Activated CD8-positive, alpha-beta memory T cell treated with anti-CD3 and anti-CD28 coated beads, Interleukin-2, amount 10 ng/mL, durations not matched to agents 7 days and 5 days (primary cell): ENCODE measurements at places on chromosomes 4 and X. TPM values are rescaled to one million over a fixed set of nuclear protein-coding genes. Genes with fewer than 3 reads are reported as not detected.

DNA sequence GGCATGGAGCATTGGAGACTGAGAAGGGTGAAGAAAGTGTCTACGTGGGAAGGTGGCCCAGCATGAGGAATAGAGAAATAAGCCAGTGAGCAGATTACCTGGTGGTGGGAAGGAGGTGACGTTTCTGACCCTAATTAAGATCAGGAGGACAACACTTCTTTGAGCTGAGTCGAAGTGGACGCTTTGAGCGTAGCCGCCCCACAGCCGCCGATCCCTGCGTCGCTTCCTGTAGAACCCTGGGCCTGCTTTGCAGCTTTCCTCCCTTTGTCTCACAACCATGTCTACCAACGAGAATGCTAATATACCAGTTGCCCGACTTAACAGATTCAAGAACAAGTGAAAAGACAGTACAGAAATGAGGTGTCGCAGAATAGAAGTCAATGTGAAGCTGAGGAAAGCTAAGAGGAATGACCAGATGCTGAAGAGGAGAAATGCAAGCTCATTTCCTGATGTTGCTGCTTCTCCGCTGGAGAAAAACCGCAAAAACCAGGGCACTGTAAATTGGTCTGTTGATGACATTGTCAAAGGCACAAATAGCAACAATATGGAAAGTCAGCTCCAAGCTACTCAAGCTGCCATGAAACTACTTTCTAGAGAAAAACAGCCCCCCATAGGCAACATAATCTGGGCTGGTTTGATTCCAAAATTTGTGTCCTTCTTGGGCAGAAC, 6.4 kb upstream of the ANTXR2 start:
- peaks cover 48% of the 10 kb centered on the region for H3K4me1 ChIP-seq
- no peak overlapping the region for H3K27ac ChIP-seq
- H3K27me3 ChIP-seq, result peaks cover 6% of the 10 kb centered on the region
- H3K4me3 ChIP-seq, result no peak overlapping the region
- no peak for DNase-seq
- peaks cover 30% of the 10 kb centered on the region for H3K36me3 ChIP-seq

- H3K27ac ChIP-seq, result no peak overlapping the region
- no peaks in the 10 kb centered on the region for H3K36me3 ChIP-seq
- no peaks in the 10 kb centered on the region for H3K27me3 ChIP-seq
- H3K4me3 ChIP-seq, result no peak overlapping the region
These were observed 293.6 kb upstream of the NDST3 start for GRCh38 chr4:117740736-117741135.

GRCh38 chr4:2535376-2536192, 863 bp upstream of the FAM193A start:
- H3K27me3 ChIP-seq, result no peaks in the 10 kb centered on the region
- peak; percentile 73 for DNase-seq
- peaks cover 19% of the 10 kb centered on the region for H3K4me1 ChIP-seq
- H3K4me3 ChIP-seq, result peak overlapping the region; percentile 81
- peaks cover 5% of the 10 kb centered on the region for H3K36me3 ChIP-seq

DNA sequence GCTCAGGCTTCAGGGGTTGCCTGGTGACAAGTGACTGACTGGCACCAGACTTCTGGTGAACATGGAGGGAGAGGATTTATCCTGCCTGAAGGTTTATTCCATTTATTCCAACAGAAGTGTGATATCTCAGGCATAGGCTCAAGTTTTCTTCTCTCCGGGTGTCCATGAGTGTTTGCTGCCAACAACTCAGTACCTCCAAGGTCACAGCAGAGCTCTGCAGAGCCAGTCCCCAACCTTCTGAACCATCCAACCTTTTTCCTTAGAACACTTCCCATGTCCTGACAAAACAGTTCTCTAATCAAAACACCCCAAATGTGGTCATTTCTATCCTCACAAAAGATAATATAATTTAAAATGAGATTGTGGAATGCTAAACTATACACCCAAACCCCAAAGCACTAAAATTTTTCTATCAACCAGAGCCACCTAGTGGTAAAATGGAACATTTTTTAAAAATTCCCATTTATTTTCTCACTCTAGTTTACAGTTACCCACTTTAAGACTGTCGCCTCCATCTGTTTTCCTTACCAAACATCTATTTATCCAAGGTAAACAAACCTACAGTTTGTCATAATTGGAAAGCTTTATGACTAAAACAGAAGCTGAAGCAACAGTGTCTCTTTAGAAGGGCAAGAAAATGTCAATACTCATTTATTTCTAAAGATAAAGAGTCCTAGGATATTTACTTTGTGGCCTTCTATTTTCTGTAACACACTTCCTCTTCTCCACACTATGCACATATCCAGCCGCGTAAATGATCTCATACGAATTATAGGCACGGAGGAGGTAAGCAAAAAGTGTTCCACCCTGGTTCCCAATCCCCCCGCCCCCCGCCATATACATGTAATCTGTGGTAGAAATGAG, 39.5 kb downstream of the TMEM154 start:
- H3K27me3 ChIP-seq, result no peaks in the 10 kb centered on the region
- H3K4me1 ChIP-seq, result peaks cover 29% of the 10 kb centered on the region
- no peak for DNase-seq
- no peak overlapping the region for H3K27ac ChIP-seq
- H3K4me3 ChIP-seq, result no peak overlapping the region

DNA sequence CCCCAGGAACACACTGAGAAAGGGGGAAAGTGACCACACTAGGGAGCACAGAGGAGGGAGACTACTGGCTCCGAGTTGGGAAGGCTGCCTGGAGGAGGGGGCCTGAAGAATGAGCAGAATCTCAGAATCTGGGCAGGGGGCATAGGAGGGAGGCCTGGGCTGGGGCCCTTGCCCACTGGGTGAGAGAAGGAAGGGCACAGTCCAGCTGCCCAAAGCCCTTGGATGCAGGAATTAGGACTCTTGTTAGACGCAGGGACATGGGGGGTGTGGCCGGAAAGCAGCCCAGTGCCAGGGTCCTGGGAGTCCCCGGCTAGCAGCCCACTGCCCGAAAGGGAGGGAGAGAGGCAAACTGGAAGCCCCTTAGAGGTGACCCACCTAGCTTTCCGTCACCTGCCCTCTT, 1.9 kb upstream of the DUSP9 start:
- peaks cover 7% of the 10 kb centered on the region for H3K4me1 ChIP-seq
- no peak overlapping the region for H3K4me3 ChIP-seq
- H3K27me3 ChIP-seq, result peaks cover 51% of the 10 kb centered on the region
- H3K27ac ChIP-seq, result no peak overlapping the region
- no peak for DNase-seq
- H3K36me3 ChIP-seq, result no peaks in the 10 kb centered on the region

DNA sequence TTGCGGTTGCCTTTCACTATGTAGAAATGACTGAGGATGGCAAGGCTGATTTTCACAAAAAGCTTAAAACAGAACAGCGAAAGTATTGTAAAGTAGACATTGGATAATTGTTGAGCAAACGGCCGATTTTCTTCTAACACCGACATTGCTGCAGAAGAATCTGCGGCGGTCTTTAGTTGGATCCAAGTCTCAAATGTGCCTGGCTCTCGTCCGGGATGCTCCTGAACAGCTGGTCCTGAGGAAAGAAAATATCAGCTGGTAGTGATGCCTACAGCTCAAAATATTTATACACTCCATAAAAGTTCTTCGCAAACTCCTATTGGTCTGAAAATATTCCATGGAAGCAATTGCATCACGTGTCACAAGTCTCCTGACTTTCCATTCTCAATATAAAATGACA, at the start of gene ASB5:
TSS of gene ASB5 (minus strand) at position 260 of the 400 bp plus-strand sequence. CDS start at position 146, 114 bp downstream.
- H3K27me3 ChIP-seq, result peaks cover 7% of the 10 kb centered on the region
- DNase-seq, result no peak
- H3K27ac ChIP-seq, result no peak within 1 kb of the TSS
- no peaks in the 10 kb centered on the region for H3K4me1 ChIP-seq
- no peaks in the 10 kb centered on the region for H3K36me3 ChIP-seq
- H3K4me3 ChIP-seq, result no peak within 1 kb of the TSS

GRCh38 chr4:140901736-140902336, 145.7 kb upstream of the TBC1D9 start:
- no peak overlapping the region for H3K27ac ChIP-seq
- no peaks in the 10 kb centered on the region for H3K36me3 ChIP-seq
- DNase-seq, result no peak

DNA sequence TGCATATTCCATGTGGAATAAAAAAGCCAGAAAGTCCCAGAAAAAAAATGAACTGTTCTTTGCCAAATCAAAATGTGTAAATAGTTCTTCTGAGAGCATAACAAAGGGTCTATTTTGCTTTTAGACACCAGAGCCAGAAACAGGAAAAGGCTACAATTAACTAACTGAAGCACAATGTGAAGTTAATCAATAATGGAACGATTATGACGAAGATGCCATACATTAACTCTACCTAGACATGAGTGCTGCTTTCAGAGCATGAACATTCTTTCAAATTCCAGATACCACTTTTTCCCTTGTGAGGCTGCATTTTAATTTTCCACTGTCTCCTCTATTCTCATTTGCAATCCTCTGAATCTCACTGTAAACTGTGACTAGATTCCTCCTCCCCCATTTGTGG, 48.7 kb upstream of the PHOX2B start:
- no peak overlapping the region for H3K27ac ChIP-seq
- H3K36me3 ChIP-seq, result no peaks in the 10 kb centered on the region
- DNase-seq, result no peak
- H3K27me3 ChIP-seq, result peaks cover 17% of the 10 kb centered on the region

- H3K27me3 ChIP-seq, result no peaks in the 10 kb centered on the region
- H3K4me3 ChIP-seq, result no peak overlapping the region
- no peaks in the 10 kb centered on the region for H3K36me3 ChIP-seq
- no peaks in the 10 kb centered on the region for H3K4me1 ChIP-seq
- no peak for DNase-seq
- H3K27ac ChIP-seq, result no peak overlapping the region
These were observed 537.4 kb upstream of the PCDH7 start for GRCh38 chr4:30182786-30183185.

GRCh38 chr4:140609548-140610425, 41.0 kb upstream of the UCP1 start:
- H3K4me3 ChIP-seq, result no peak overlapping the region
- no peak overlapping the region for H3K27ac ChIP-seq
- DNase-seq, result no peak
- H3K36me3 ChIP-seq, result no peaks in the 10 kb centered on the region

DNA sequence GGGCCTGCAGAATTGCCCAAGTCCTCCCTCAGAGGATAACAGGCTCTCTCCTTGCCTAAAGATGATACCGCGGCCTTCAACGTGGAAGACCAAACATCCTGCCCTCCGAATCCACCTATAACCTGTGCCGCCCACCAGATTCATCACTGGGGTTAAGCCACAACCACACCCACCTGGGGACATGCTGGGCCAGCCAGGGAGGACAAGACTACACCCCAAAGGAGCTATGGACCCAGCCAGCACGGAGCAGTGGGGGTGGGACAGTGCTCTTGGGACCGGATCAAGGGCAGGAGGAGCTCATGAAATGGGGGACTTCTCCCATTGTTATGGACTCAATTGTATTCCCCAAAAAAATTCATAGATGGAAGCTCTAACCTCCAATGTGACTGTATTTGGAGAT, 6.8 kb upstream of the MAN2B2 start:
- peaks cover 37% of the 10 kb centered on the region for H3K27me3 ChIP-seq
- H3K4me1 ChIP-seq, result no peaks in the 10 kb centered on the region
- no peak overlapping the region for H3K4me3 ChIP-seq
- no peak overlapping the region for H3K27ac ChIP-seq

DNA sequence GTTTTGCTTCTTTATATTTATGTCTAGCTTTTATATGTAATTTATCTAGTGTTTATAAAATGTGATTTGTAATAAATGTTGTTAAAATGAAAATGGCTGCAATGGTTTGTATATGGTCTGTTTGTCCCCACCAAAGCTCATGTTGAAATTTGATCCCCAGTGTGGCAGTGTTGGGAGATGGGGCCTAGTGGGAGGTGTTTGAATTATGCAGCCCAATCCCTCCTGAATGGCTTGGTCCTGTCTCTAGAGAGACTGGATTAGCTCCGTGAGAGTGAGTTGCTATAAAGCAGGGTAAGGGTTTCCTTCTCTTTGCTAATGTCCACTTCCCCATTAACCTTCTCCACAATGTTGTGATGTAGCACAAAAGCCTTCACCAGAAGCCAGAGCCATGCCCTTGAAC, 30.0 kb upstream of the JADE3 start:
- peaks cover 4% of the 10 kb centered on the region for H3K4me1 ChIP-seq

DNA sequence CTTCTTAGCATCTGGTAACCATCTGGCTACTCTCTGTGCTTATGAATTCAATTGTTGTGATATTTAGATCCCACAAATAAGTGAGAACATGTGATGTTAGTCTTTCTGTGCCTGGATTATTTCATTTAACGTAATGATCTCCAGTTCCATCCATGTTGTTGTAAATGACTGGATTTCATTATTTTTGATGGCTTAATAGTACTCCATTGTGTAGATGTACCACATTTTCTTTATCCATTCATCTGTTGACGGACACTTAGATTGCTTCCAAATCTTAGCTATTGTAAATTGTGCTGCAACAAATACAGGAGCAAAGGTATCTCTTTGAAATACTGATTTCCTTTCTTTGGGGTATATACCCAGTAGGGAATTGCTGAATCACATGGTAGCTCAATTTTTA, 30.0 kb upstream of the TMEM47 start:
- H3K27ac ChIP-seq, result no peak overlapping the region
- H3K4me3 ChIP-seq, result no peak overlapping the region
- DNase-seq, result no peak
- H3K27me3 ChIP-seq, result no peaks in the 10 kb centered on the region

DNA sequence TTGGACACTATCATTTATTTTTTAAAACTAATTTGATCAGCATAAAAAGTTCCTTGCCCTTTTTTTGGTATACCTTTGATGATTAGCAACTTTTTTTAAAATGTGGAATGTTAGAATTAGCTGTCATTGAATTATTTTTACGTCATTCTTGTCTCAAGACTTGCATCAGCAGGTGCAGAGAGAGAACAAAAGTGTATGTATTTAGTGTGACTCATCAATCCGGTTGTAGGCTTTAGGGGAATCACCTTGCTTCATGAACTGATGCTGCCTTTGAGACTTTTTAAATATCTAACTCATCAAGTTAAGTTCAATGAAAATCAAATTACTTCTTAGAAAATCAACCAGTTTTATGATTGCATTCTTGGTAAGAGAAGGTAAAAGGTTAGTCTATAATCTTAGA, 125.1 kb downstream of the ARX start:
- no peaks in the 10 kb centered on the region for H3K27me3 ChIP-seq
- no peaks in the 10 kb centered on the region for H3K4me1 ChIP-seq
- no peak overlapping the region for H3K27ac ChIP-seq

DNA sequence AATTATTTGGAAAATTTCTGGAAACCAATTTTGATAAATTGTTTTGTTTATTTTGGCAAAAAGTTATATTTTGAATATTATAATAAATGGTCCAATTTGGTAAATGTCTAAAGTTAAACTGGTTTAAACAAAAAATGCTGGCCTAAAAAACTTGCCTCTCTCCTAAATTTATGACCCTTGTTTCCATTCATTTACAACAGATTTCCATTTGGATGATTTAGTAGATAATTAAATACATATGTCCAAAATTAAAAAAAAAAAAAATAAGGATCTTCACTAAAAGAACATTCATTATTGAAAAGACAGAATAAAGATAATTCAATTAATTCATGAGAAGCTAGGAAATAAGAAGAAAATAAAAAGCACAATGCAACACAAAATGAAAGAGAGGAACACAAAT, 449.5 kb downstream of the SPRY1 start:
- H3K4me3 ChIP-seq, result no peak overlapping the region
- no peak for DNase-seq
- H3K27ac ChIP-seq, result no peak overlapping the region
- H3K27me3 ChIP-seq, result peaks cover 7% of the 10 kb centered on the region

IQSEC2 gene
- total RNA-seq, result not detected

ADH7 gene
- not detected for total RNA-seq

PLXNB3 gene
- 0.50 TPM for total RNA-seq

MSX1 gene
- 0.12 TPM for total RNA-seq

CLDN34 gene
- not detected for total RNA-seq

TMEM144 gene
- not detected for total RNA-seq

HHIP gene
- total RNA-seq, result not detected

MSANTD1 gene
- total RNA-seq, result 0.73 TPM

HSFX4 gene
- not detected for total RNA-seq

FAT4 gene
- not detected for total RNA-seq
